ENCODE measurements at places on chromosomes 2 and 18. TPM values are rescaled to one million over a fixed set of nuclear protein-coding genes. Genes with fewer than 3 reads are reported as not detected.

GRCh38 chr18:47422524-47422923 lies 171.1 kb upstream of the SKOR2 start:
- H3K27me3 ChIP-seq = no peaks in the 10 kb centered on the region
- no peaks in the 10 kb centered on the region for H3K4me1 ChIP-seq
- H3K36me3 ChIP-seq = no peaks in the 10 kb centered on the region
- DNase-seq = no peak
- H3K27ac ChIP-seq = no peak overlapping the region
- H3K4me3 ChIP-seq = no peak overlapping the region

CDK15 gene
- not detected for polyA plus RNA-seq

TBR1 gene
- 0.03 TPM for polyA plus RNA-seq

GRCh38 chr2:66840321-66841002 lies 405.5 kb downstream of the MEIS1 start:
- no peak for DNase-seq
- H3K27me3 ChIP-seq = no peaks in the 10 kb centered on the region
- no peaks in the 10 kb centered on the region for H3K4me1 ChIP-seq
- no peaks in the 10 kb centered on the region for H3K36me3 ChIP-seq

PRSS56 gene
- not detected for polyA plus RNA-seq

Measured in HepG2 (cell line).